ENCODE measurements at places on chromosomes 13 and 19.

DNA sequence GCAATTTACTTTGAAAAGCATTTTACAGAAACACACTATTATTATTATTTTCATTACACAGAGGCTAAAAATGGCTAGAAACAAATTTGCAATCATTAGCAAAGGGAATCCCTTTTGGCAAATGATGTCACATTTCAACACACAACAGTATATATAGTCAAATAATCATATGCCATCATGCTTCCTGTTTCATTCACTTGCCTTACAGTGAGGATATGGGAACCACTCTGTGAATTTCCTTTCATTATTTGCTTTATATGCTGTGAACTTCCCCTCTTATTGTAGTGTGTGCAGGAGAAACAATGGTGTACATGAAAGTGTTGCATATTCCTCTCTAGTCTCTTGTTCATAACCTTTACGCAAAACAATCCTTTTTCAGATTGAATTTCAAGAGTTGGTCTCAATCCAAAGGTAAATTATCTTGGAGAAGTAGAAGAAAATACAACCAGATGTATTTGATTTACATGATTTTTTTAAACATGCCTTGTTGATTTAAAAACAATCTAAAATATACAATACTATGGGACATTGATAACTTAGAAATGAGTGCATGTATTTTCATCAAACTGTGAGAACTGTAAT, 657.3 kb downstream of the EFNB2 start:
- DNase-seq, result no peak

DNA sequence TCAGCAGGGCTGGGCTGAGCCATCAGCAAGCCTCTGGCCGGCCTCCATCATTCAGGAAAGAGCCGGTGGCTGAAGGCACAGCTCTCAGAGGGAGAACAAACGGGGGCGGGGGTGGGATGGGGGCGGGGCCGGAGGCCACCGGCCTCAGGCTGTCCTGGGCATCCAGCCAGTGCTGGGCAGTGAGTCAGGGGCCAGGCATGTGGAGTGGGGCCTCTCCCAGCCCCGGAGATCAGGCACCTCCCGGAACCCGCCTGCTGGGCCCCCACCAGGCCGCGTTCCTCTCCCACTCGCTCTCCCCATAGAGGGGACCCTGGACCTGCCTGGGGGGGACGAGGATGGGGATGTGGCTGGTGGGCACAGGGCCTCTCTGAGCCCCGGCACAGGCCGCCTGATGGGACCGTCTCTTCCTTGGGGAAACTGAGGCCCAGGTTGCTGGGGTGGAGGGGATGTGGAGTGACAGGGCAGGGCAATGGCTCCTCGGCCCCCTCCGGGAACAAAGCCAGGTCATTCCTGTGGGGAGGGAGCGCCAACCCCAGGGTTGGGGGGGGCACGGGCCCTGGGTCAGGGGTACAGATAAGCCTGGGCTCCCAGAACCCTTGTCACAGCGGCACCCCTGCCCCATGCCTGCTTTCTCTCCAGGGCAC, 12.9 kb downstream of the SPC24 start:
- peak; percentile 93 for DNase-seq

GRCh38 chr19:51627491-51628138, 2.6 kb downstream of the SIGLEC5 start:
- DNase-seq, result no peak

GRCh38 chr13:112054616-112055015, 12.3 kb upstream of the SOX1 start:
- no peak for DNase-seq

- no peak for DNase-seq
These were observed 40.6 kb downstream of the KEAP1 start for GRCh38 chr19:10462557-10462956.

- DNase-seq, result no peak
These were observed 10.3 kb downstream of the IGSF23 start for GRCh38 chr19:44623626-44624025.

DNA sequence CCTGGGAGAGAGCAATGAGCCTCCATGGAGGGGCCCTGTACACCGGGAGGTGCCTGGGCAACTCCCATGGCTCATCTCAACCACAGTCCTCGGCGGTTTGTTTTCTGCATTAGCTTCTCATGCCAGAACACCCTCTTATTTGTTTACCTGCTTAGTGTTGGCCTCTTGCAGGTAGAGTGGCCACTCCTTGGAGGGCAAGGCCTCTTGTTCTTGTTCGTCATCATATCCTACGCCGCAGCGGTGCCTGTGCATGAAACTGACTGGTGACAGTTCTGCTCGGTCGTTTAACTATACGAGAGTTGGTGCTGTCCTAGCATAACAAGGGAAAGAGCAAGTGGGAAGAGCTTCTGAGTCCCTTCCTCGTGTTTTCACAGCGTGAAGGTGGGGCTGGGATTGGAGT, 40.5 kb upstream of the RNF113B start:
- DNase-seq, result no peak

DNA sequence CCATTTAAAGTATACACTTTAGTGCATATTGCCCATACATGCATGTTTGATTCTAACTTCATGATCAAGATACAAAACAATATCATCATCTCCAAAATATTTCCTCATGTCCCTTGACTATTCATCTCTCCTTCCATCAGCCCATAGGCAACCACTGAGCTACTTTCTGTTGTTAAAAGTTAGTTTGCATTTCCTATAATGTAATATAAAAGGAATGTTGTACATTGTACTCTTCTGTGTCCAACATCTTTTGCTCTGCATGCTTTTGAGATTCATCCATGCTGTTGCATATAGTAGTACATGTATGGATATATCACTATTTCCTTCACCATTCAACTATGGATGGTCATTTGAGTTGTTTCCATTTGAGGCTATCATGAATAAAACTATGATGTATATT, 74.7 kb downstream of the ITGBL1 start:
- no peak for DNase-seq

GRCh38 chr19:48186015-48186414, 15.5 kb downstream of the ZSWIM9 start:
- DNase-seq, result no peak

GRCh38 chr13:19860884-19861655, 2.4 kb downstream of the ZMYM5 start:
- peak; percentile 53 for DNase-seq

GRCh38 chr13:105232439-105232838, 1303.0 kb downstream of the EFNB2 start:
- no peak for DNase-seq

DNA sequence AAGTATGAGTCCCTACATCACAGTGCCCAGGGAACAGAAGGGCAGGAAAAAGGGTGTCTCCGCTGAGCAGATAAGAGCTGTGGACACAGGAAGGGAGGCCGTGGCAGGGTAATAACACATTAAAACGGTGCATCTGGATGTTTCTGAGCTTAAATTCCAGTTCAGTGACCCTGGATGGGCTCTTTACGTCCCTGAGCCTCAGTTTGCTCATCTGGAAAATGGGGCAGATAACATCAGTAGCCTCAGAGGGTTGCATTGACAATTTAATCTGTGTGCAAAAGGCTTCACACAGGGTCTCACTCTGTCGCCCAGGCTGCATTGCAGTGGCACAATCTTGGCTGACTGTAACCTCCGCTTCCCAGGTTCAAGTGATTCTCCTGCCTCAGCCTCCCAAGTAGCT, 58.1 kb downstream of the CELF5 start:
- no peak for DNase-seq

- peak; percentile 30 for DNase-seq
These were observed 20.1 kb downstream of the GPR18 start for GRCh38 chr13:99237981-99238662.

GRCh38 chr19:14114854-14115253, 2.7 kb downstream of the PRKACA start:
- DNase-seq, result peak; percentile 73

- DNase-seq, result no peak
These were observed 50.2 kb downstream of the CPAMD8 start for GRCh38 chr19:16976446-16976845.

DNA sequence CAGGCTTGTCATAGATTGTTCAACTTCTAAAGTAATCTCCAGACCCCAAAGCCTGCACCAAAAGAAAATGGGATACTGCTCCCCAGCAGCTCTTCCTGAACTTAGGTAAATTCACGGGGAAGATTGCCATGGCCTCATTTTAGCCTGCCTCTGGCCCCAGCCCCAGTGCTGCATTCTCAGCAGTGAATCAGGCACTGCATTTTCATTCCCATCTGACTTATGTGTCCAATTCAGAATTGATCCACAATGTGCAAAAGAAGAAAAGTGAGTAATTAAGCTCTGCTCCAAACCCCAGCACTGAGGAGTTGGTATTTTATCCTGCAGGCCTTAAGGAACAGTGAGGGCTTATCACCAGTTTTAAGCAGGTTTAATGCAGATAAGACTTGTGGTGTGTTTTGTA, 176.4 kb downstream of the KCTD12 start:
- DNase-seq, result no peak

GRCh38 chr13:100818711-100819110, 144.1 kb upstream of the TMTC4 start:
- DNase-seq, result no peak

DNA sequence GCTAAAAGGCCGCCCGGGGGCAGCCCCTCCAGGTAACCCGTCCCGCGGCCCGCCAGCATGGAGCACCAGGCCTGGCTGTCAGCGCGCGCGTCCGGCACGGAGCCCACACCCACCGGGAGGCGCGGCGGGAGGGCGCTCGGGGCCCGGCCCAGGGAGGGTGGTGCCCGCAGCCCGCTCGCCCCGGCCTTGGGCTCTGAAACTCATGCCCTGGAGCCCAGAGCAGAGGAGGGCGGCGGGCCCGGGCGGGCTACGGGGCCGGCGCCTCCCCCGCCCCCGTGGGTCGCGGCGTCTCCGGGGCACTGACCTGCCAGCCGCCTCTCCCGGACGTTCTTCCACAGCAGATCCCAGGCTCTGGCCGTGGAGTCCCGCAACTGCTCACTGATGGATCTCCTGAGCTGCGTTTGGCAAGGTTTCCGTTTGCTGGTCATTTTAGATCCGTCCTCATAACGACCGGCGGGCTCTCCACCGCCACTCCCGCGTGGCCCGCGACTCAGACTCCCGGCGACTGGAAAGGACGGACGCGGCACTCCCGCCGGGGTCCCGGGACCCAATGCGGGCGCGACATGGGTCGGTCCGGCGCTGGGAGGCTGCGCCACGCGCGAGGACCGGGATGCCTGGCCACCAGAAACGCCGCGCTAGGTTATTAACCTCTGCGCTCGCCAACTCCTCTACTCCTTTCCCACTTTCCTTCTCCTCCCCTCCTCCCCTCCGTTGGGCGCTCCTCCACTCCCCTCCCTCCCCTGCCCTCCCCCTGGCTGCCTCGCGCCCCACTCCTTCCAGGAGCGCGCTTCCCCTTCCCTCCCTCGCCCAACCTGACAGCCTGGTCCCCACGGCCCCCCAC, 64.7 kb upstream of the STARD13 start:
- peak; percentile 62 for DNase-seq

DNA sequence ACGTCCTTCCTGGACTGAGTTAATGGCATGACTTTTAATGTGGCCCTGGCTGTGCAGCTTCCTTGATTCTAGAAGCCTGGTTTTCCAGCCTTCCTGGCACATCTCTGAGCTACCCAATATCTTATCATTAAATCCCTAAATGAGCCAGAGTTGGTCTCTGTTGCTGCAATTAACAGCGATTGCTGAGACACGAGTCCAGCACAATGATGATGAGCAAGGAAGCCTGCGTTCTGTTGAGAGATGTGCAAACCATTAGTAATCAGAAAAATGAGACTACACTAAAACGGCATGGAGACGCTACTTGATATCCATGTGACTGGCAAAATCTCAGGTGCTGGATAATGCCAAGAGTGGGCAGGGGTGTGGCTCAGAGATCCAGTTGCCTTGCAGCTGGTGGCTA, 26.2 kb downstream of the GPR42 start:
- DNase-seq, result no peak

DNA sequence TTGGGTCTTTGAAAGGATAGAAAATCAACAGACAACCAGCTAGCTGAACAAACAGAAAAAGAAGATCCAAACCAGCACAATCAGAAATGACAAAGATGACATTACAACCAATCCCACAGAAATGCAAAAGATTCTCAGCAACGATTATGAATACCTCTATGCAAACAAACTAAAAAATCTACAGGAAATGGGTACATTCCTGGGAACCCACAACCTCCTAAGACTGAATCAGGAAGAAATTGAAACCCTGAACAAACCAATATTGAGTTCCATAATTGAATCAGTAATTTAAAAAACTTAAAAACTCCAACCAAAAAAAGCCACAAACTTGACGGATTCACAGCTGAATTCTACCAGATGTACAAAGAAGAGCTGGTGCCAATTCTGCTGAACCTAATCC, 20.9 kb upstream of the C1QTNF9B start:
- no peak for DNase-seq

DNA sequence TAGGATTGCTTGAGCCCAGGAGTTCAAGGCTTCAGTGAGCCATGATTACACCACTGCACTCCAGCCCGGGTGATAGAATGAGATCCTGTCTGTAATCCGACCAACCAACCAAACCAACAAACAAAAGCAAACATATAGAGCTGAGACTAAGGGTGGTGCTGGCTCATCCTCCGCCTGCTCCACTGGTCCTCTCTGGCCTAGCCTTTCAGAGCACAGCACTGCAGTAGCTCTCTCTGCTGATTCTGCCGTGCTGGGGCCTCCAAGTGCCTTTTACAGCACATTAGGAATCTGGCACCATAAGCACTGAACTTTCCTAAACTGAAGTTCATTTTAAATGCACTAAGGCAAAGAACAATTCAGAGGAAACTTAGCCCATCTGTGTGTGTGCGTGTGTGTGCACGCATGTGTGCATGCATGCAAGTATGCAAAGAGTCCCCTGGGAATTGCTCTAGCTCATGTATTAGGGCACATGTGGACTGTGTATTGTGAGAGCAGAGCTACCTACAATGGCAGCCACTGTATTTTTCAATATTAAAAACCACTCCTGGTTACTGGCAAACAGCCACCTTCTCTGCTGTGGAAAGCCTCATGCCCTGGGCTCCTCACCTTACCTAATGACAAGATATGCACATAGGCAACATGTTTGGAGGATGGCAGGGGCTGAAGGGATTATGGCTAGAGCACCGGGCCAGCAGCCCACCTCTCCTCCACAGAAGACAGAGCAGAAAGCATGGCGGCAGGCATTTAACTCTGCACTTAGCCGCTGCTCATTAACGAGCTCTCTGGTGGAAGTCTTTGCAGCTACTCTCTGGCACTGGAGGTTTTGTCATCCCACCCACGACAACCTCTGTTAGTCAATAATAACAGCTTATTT, 223.1 kb upstream of the TSHZ3 start:
- DNase-seq, result no peak

DNA sequence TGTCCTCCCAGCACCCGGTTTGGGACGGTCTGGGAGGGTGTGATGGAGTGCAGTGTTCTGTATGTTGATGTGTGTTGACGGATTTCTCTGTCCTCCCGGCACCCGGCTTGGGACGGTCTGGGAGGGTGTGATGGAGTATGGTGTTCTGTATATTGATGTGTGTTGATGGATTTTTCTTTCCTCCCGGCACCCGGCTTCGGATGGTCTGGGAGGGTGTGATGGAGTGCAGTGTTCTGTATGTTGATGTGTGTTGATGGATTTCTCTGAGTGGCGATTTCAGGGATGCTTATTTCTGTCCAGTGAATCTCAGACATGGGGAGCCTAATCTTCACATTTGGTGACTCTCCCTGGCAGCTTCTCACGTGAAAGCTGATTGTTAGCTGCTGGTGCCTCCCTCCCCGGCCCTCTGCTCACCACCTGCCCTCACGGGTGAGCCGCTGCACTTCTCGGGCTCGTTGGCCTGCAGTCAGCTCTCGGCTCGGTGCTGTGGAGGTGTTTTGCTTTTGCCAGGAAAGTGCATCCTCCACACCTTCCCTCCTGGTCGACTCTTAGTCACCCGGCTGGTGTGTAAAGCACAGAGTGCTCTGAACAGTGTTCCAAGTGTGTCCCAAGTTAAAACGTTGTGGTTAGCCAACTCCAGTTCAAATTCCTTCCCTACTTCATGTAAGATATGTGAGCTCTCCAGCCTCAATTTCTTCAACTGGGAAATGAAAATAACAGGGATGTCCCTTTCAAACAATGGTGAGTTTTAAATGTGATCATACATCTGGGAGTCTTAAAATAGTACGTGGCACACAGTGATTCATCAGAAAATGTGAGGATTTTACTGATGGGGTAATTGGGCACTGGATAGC, 54.6 kb downstream of the ATP11A start:
- DNase-seq, result no peak
